Dermis microvascular lymphatic vessel endothelial cell (primary cell): ENCODE measurements at places on chromosomes 2 and 18. TPM values are rescaled to one million over a fixed set of nuclear protein-coding genes. Genes with fewer than 3 reads are reported as not detected.

- DNase-seq = no peak
Observed at GRCh38 chr2:118470297-118470696, 377.2 kb downstream of the EN1 start.

- peak; percentile 34 for DNase-seq
Observed at GRCh38 chr2:209334188-209335017, 89.4 kb upstream of the MAP2 start.

GRCh38 chr2:154466226-154466625, 232.3 kb upstream of the KCNJ3 start:
- no peak for DNase-seq

DNA sequence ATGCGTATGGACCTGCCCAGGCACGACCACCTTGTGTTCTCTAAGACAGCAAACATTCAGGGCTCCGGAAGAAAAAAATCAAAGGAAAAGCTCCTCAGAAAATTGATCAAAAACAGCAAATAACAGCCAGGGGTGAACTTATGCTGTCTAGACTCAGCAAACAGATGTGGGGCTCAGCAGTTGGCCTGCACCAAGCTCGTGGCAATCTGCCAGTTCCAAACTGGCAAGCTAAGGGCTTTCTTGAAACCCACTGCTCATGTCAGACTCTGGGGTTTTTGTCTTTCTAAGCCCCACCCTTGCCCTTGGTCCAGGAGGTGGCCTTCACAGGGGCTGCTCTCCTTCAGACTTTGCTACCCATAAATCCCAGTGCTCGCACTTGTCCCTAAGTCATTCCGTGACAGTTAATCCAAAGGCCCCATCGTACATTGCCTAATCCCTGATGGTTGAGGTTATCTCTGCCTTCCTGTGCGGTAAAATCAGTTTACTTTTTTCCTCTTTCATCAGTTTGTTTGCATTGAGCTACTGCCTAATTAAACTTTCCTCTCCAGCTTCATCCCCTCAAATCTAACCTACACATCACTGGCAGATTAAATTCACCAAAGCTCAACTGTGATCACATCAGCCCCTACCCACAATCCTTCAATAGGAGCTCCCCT, 408.0 kb downstream of the LRATD1 start:
- no peak for DNase-seq

- DNase-seq = no peak
Observed at GRCh38 chr2:7838669-7839068, 843.2 kb upstream of the ID2 start.

- DNase-seq = no peak
Observed at GRCh38 chr18:39705362-39705761, 2139.8 kb upstream of the CELF4 start.

- DNase-seq = no peak
Observed at GRCh38 chr2:2899826-2900225, 477.8 kb downstream of the EIPR1 start.

The ZCCHC2 gene
- total RNA-seq = 12.1 and 15.3 TPM in 2 replicates

The ATP6V1C2 gene
- under 0.01 TPM in 2 replicates for total RNA-seq

The SYT4 gene
- total RNA-seq = not detected in 2 replicates
